Stimulated activated CD4-positive, alpha-beta T cell treated with anti-CD3 and anti-CD28 coated beads, Interleukin-1b, Interleukin-23, amount 100 ng/mL, for 4 hours (primary cell): ENCODE measurements at places on chromosomes 2 and 18.

- no peak for DNase-seq
Measured at GRCh38 chr2:33673937-33674336, 74.8 kb upstream of the FAM98A start.

GRCh38 chr2:101983486-101983885 is 8.3 kb upstream of the IL1R2 start:
- no peak for DNase-seq

GRCh38 chr2:75632091-75632701 is 14.4 kb upstream of the MRPL19 start:
- no peak for DNase-seq

DNA sequence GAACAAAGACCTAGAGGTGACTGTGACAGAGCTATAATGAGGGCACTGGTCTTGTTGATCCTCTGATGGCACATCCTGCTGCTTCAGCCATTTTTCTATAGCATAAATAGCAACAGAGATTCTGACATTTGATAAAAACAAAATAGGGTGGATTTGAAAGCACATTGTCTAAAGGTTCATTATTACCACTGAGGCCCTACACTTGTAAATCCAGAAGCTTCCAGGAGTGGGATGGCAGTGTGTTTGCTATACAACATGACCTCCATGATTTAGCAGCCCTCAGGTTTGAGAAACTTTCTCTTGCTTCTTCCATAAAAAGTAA is 93.2 kb upstream of the CD302 start:
- no peak for DNase-seq

DNA sequence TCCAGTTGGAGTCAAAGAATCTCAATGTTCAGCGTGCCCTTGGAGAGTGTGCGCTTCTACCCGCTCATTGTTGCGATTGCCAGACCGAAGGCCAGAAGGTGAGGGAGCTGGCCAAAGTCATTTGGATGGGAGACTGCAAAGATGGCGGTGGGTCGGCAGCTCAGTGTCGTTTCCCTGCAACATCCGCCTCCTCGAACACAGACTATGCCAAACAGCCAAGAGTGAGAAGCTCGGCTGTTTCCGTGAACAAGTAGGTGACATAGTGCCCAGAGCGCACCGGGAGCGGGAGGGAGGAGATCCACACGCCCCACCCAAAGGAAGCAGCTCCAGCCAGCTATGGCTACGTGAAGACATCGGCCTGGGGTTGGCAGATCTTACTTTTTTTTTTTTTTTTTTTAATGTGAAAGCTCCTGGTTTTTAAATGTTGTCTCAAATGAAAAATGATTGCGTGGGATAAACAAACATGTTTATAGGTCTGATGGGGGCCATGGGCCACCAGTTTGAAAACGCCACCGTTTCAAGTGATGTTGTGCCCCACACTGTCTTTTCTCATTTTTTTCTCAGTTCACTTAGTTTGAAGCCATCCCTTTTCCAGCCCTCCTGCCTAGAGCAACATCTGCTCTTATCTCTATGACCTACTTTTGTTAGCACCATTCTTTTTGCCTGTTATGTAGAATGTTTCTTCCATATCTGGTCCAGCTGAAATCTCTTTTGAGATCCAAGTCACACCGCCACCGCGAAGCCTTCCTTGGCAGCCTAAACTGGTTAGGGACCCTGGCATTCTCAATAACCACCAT is 682.4 kb downstream of the RNF144A start:
- DNase-seq: no peak

DNA sequence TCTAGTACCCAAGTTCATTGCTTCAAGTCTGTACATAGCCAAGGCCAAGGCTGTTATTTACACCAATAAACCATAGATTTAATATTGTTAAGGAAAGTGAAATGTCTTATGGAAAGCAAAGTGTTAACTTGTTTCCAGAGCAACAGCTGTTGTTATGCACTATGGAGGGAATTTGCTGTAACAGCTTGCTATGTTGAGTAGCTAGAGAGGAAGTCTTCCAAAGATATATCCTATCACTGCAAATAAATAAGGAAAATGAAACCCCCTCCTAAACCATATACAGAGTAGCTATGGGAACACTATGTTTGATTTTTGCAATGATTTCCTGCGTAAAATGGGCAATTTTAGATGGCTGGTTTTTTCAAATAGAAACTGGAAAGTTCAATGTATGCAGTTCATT is 21.1 kb downstream of the TMEM182 start:
- DNase-seq: no peak

GRCh38 chr2:141021109-141021508 is 1109.7 kb downstream of the LRP1B start:
- no peak for DNase-seq

DNA sequence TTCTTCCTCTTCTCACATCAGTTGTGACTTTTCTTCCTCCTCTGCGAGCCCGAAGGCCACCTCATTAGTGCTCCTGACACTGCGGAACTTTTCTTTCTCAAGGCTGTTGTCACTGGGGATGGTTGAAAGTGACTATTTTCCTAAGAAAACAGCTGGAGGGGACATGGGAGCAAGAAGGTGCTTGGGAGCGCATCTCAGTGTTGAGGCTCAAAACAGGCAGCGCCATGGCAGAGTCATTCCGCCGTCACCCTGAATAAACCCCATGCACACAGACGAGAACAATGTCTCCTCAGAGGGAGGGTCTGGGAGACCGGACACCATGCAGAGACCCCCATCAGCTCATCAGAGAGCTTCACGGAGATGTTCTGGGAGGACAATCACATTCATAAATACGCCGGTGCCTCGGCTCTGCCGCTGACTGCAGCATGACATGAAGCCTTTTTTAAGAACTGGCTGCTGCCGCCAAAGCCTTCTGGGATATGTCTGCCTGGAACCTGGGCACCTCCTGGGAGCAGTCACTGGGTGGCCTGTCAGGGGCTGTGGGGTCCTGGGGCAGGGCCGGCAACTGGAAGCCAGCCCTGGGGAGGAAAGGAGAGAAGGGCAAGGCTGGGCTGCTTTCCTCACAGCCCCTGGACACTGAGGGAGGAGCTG is 19.2 kb downstream of the ATOH8 start:
- DNase-seq: no peak

GRCh38 chr2:219247678-219248642 is 2.7 kb downstream of the STK16 start:
- DNase-seq: peak; percentile 33

- DNase-seq: no peak
Measured at GRCh38 chr2:24830351-24830750, 37.1 kb downstream of the CENPO start.

- no peak for DNase-seq
Measured at GRCh38 chr2:10550206-10551001, 102.3 kb upstream of the ODC1 start.

GRCh38 chr2:8115456-8115855 is 566.4 kb upstream of the ID2 start:
- DNase-seq: no peak

- no peak for DNase-seq
Measured at GRCh38 chr2:237320801-237321560, 93.0 kb downstream of the COL6A3 start.

DNA sequence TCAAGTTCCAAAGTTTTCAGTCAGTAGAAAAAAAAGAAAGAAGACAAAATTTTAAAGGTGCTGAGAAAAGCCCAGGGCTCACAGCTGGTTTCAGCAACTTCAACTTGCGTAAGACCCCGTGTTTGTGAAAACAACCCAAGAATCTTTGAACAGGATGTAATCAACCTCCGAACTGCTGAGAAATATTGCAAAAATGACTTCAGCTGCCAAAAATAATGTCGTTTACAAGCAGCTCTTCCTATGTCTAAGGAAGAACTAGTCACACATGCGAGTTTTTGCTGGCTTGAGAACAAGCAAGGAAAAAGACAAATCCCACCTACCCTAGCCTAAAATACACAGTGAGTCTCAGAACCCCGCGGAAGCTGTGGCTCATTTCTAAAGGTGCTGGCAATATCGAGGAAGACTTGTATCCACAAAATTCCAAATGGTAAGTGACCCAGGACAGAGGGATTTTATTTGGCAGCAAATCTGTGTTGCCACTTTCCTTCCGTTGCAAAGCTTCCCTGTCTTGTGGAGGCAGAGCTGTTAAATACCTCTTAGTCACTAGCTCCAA is 59.8 kb upstream of the SLC8A1 start:
- DNase-seq: no peak

GRCh38 chr2:33160191-33160590 is 213.4 kb downstream of the LTBP1 start:
- no peak for DNase-seq

GRCh38 chr18:76399613-76400391 is 95.2 kb downstream of the ZNF516 start:
- DNase-seq: no peak

- no peak for DNase-seq
Measured at GRCh38 chr2:204796581-204796980, 251.3 kb downstream of the PARD3B start.

- DNase-seq: no peak
Measured at GRCh38 chr18:7273301-7273921, 42.5 kb downstream of the LRRC30 start.

GRCh38 chr18:63736876-63737275 is 34.1 kb downstream of the SERPINB11 start:
- DNase-seq: no peak

- DNase-seq: no peak
Measured at GRCh38 chr2:32732912-32733472, 105.1 kb downstream of the TTC27 start.

DNA sequence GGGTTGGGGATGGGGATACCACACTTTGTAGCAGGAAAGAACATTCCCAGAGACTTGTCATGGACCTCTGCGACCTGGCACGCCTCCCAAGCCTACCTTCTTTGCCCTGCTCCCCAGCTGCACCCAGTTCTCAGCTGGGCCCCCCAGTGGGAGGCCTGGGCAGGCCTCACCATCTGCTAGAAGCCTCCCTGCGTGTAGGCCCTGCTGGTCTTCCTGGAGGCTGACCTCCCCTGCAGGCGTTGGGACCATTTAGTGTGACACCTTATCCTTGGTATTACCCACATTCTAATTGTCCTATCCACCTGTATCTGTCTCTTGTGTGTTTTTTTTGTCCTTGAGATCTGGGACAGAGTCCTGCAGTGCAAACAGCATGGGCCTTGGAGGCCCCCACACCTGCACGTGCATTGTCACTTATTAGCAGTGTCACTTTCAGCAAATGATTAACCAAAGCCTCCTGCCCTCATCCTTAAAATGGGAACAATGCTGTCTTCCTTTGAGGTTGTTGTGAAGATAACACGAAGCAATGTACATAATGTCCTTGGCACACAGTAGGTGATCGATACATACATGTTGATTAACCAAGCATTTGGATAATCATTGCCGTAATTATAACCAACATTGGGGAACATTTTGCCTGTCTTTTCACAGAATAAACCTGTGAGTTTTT is 77.2 kb downstream of the LIPG start:
- no peak for DNase-seq

DNA sequence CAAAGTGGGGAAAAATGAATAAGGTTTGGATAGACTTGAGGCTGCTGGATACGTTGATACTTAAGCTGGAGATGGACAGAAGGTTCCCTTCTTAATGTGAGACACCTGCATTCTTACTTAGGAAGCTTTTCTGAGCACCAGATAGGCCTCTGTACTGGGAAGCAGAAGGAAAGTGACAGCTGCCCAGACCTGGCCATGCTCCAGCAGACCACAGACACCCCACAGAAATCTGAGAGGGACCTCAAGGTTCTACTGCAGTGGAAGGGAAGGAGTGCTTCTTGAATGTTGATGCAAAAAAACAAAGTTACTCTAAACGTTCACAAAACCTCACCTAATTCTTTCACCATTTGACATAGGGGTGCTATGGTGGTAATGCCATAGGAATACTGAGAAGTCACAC is 642.1 kb upstream of the ID2 start:
- DNase-seq: no peak

DNA sequence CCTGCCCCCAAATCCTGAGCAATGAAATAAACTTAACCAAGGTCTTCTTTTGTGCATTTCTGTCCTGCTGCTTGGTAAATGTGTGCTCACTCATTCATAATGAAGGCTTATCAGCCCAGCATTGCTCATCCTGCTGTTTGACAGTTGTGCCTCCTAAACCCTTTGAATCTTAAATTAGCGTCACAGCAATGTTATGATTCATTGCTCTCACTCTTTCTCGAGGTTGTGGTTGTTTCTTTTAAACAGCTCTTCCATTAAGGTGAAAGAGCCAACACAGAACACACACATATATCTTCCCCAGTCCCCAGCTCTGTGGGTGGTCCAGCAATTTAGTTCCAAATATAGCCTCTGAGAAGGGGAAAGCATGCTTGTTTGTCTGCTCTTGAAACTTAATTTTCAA is 84.0 kb downstream of the EVA1A start:
- DNase-seq: no peak

DNA sequence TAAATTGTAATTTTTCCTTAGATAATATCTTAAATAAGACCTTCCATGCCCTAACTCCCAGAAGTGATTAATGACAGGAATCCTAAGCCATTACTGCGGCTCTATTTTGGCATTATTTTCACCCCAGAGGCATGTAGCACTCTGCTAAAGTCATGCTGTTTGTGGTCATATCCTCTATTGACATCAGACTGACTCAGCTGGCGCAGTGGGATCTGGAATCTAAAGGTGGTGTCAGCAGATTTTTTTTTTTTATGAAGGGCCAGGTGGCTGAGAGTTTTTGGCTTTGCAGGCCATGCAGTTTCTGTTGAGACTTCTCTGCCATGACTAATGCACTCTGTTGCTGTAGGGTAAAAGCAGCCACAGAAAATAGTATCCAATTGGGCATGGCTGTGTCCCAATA is 64.1 kb upstream of the ACVR1C start:
- no peak for DNase-seq

DNA sequence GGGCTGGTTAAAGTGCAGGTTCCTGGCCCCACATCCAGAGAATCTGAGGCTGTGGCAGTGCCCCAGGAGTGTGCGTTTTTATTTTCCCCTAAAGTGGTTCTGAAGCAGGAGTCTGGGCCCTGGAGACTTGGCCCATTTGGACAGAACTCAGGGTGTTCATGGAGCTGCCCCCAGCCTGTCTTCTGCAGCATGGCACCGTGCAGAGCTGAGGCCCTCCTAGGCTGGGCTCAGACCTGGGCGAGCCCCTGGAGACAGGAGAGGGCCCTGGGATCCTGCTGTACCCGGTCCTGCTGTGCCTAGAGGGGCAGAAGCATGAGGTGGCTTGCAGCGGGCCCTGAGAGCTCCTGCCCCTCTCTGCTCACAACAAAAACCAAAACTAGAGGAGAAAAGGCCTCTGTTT is 58.8 kb upstream of the B3GNT7 start:
- DNase-seq: no peak

DNA sequence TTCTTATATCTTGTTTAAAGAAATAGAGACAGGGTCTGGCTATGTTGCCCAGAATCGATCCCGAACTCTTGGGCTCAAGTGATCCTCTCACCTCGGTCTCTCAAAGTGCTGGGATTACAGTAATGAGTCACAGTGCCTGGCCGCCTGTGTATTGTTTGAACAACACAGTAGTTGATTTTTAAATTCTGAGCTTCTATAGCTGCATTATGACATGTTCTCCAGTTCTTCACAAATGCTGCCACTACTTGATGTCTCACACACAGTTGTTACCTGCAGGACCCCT is 7.7 kb upstream of the RHOB start:
- DNase-seq: no peak

DNA sequence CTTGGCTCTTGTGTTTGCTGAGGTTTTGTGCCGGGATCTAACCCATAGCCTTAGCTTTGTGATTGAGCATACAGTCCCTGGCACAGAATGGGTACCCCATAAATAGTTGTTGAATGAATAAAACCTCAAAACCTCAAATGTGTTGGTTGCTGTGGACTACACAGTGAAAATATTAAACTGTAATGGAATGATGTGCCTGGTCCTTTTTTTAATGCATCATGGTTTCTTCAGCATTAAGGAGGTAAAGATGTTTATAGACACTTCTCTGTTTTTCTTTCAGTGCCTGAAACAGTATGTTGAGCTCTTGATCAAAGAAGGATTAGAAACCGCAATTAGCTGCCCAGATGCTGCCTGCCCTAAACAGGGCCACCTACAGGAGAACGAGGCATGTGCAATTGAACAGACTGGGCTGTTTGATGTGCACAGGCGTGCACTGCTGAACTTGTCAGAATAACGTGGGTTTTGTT is 97.0 kb downstream of the RNF144A start:
- no peak for DNase-seq
